ENCODE measurements at places on chromosomes 4 and X.

DNA sequence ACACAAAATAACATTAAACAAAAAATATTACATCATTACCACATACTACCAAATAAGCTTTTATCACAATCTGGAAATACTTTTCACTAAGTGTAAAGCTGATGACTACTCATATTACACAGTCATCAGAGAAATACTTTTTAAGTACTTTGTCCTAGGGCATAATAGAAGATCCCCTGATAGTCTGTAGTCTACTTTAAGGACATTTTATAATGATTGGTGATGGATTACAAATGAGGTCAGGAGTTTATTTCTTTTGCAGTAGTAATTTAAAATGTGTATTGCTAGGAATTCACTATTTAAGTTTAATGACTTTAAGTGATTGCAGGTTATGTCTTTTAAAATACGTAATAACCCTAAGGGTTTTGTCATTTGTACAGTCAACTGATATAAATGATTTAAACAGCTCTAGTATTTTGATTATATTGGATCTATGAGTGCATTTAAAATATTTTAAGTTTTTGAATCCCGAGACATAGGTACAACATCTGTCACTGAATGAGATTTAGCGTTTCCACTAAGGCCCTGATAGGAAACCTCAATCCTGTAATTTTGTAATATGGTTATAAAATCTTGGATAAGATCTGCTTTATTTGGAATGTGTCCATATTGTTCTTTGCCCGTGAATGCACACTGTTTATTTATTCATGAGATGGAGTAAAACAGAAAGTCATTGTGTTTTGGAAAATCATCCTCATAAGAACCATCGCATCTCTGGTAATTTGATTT, 189.5 kb downstream of the ARAP2 start:
- no peak for DNase-seq

DNA sequence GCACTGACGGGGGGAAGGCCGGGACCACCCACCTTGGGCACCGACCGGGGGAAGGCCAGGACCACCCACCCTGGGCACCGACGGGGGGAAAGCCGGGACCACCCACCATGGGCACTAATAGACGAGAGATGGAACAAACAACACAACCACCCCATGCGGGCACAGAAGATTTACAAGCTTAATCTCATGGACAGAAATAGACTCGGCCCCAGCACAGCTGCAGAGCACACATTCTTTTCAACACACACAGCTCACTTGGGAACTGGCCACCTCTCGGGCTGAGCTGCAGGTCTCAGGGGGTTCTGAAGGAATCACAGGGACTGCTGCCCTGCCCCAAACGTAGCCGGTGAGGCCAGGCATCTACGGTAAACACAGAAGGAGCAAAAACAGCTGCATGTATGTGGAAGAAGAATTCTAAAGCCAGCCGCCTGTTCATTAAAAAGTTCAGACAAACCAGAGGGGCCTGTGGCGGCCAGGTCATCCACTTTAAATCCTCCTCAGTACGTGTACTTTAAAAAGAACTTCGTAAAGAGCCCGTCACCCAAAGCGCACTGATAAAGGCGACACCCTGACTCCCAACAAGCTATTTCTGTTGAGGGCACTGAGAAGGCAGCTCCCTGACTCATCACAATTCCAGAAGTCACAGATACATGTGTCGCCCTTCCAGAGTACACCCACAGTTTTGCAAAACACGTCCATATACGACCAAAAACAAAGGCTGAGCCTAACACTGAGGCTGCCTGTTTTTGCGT, 17.7 kb downstream of the PPP2R3B start:
- no peak for DNase-seq

DNA sequence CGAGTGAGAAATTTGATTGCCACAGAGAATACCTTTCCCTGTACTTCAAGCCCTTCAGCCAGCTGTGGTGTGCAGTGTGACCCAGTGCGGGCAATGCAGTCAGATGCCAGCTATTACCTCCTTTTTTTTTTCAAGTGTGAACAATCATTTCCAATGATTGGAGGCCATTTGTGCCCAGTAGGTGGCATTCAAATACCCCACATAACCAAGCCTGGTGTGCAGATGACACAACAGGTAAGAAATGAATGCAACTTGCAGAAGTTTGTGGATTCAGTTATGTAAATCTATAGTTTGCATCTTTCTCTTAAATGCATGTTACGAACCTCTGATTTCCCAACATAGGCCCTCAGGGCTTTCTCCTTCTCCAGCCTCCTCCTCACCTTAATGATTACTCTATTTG, 98.0 kb downstream of the CLCN4 start:
- no peak for DNase-seq

- DNase-seq = no peak
These were observed 855 bp downstream of the GPRASP2 start for GRCh38 chrX:102712981-102713625.

DNA sequence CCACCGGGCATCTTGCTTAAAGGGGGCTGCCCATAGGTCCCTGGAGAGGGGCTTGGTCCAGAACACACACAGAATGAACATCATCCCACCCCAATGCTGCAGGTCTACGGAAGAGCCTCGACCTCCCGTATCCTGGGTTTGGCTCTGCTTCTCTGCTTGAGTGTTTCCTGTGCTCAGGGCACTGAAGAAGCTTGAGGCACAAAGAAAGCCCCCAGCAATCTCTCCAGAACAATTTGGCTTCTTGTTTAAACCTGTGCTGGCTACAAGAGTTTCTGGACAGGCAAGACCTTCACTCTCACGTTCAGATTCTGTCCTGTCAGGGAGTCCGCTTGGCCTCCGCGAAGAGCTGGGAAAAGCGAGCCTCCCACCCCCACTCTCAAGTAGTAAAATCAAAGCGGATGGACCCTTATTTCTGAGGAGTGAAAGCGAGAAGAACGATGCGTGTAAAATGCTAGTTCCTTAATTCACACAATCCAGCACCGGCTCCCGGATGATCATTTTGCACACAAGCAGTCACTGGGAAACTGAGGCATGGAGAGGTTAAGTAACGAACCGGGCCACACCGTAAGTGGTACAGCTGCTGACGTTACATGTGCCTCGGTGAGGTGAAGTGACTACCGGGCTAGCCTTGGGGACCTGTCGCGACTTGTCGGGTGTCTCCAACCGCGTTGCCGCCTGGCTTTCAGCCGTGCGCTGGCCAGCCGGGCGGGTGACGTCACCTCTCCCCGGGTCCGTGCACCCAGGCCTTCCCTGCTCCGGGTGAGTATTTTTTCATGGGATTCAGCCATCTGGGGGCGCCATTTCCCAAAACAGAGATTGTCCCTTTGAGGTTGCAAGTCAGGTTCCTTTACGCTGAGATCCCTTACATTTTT, 3.1 kb upstream of the SFRP2 start:
- DNase-seq = no peak

GRCh38 chr4:40562681-40563080, 67.0 kb downstream of the RBM47 start:
- no peak for DNase-seq

DNA sequence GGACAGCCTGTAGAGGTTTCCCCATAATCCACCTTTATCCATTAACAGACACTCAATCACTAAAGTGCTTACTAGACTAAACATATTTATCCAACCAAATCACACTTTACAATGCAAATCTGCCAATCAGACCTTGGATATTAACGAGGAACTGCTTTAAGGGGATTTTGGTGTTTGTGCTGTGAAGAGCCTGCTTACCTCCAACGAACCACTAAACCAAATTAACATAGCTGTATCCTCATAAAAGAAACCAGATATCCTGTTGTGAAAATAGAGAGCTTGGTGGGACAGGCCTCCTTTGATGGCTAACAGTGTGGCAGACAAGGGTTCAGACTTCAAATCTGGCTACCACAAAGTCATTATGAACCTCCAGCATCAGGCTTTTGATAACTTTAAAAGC, 252.6 kb upstream of the HAND2 start:
- DNase-seq = no peak

- no peak for DNase-seq
These were observed 8.1 kb upstream of the TBC1D1 start for GRCh38 chr4:37882665-37883296.

DNA sequence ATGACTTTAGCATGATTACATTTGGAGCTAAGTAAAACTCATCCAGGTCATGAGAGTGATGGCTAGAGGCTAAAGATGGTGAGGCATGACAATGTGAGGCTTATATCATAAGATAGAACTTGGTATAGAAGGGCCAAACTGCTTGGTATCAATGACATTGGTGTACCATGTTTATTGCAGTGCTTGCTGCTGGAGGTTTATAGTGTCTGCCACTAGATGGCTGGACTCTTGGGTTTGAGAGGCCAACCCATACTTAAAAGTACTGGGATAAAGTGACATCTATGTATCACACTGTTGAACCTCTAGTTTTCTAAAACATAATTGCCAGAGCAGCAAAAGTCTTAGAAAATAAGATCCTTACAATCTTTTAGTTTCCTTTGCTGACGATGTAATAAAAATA, 83.0 kb upstream of the TACR3 start:
- no peak for DNase-seq

GRCh38 chr4:133938061-133938460, 263.5 kb downstream of the PABPC4L start:
- no peak for DNase-seq

DNA sequence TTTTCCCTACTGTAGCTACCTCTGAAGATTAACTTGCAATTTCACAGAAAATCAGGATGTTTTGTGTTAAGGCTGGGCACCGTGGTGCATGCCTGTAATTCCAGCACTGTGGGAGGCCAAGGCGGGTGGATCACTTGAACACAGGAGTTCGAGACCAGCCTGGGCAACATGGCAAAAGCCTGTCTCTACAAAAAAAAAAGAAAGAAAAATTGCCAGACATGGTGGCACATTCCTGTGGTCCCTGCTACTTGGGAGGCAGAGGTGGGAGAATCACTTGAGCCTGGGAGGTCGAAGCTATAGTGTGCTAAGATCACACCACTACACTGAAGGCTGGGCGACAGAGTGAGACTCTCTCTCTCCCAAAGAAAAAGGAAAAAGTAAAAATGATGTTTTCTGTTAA, 27.4 kb downstream of the APELA start:
- no peak for DNase-seq

DNA sequence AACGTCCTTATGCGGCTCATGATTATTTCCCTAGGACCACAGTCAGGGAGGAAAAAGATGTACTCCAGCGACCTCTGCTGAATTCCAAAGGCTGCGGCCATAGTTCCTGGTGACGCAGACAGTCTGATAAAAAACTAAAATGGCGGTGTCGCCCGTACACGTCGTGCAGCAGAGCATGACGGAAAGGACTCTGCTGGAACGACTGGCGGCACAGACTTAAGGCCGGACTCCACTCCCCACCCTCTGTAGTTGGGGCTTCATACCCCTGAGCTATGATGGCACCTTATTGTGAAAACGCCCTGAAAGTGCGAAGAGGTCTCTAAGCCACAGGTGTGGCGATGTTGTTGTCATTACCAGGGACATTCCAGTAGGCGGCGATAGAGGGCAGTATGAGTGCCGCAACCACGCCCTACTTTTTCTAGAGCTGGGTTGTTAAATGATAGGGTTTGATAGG, 90.0 kb upstream of the EDA2R start:
- peak; percentile 41 for DNase-seq

DNA sequence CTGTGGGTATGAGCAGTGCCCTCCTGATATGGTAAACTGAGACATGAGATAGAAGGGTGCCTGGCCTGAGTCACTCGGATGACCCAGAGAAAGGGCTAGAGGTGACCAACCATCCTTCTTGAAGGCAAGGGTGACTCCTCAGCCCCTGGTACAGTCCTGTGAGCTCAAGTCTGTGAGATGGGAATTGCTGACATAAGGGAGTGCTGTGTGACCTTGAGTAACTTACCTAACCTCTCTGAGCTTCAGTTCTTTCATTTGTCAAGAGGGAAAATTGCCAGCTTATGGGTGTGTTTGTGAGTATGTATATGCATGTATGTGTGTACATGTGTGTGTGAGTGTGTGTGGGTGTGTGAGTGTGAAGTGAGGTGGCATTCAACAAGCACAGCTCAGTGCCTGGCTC, 210.4 kb upstream of the PSAPL1 start:
- no peak for DNase-seq

DNA sequence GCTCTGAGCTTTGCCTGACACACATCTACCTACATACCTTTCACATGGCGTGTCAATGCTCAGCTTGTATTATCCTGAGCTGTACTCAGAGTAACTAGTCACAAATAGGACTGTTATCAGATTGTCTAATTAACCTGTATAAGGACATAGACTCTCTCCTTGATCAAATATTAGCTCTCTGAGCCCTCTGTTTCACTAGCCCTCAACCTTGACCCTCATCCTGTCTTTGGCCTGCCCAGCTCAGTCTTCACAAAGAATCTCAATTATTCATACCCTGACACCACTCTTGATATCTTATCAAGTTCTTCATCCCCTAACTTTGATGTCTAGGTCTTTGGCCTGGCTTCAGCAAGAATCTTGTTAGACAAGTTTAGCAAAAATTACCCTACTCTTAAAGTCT, 320.7 kb upstream of the PCDH7 start:
- DNase-seq = no peak

DNA sequence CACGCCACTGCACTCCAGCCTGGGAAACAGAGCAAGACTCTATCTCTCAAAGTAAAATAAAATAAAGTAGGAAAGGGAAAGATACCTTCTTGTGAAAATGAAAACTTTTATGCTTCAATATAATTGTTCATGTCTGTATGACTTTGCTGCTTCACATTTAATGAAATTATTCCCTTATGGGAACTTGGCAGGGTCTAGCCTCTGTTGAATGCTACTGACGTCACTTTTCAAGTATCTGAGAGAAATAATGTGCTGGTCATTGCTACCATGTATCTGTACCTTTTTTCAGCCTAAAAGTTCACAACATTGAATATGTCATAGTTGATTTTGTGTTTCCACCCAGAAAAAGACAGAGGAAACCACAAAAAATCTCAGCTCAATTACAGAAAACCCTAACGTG, 65.2 kb downstream of the PRDM5 start:
- no peak for DNase-seq

- DNase-seq = no peak
These were observed 20.4 kb upstream of the GPM6B start for GRCh38 chrX:13837290-13837745.

DNA sequence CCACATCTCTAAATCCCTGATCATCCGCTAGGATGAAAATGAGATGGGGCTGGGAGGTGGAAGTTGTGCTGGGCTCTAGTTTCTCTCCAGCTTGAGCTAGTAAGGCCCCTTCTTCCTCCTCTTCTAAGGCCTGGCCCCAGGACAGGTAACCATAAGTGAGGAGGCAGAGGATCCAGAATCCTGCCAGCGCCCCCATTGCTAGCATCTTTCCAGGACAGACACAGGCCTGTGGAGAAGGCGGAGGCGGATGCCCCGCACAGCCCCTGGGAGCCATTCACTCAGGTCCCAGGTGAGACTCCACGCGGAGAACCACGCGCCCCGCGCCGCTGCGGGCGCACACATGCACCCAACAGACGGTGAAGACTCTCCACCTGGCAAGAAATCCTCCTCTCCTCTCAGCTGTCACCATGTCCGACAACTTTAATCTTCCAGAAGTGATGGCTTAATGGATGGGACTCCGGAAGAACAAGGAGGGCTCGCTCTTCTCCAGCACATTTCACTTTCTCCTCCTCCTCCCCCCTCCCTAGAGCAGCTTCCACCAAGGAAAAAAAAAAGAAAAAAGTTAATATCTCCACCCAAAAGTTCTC, 793 bp downstream of the ARSJ start:
- no peak for DNase-seq

DNA sequence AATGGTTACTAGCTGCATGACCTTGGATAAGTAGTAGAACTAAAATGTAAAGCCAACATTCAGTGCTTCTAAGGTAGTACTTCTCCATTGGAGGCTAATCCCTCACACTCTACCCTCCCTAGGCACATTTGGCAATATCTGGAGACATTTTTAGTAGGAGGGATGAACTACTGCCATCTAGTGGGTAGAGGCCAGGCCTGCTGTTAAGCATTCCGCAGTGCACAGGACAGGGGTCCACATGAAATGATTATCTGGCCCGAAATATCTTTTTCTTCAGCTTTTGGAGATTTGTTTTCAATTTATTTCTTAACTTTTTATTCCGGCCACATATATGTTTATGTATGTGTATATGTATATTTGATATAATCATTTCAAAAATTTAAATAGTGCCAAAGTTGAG, 36.0 kb upstream of the SPANXC start:
- DNase-seq = no peak

Data from AG09319 (cell line).